ENCODE measurements at places on chromosomes 6 and 20.

GRCh38 chr20:10385850-10386544, 48.0 kb downstream of the MKKS start:
- no peak for DNase-seq

DNA sequence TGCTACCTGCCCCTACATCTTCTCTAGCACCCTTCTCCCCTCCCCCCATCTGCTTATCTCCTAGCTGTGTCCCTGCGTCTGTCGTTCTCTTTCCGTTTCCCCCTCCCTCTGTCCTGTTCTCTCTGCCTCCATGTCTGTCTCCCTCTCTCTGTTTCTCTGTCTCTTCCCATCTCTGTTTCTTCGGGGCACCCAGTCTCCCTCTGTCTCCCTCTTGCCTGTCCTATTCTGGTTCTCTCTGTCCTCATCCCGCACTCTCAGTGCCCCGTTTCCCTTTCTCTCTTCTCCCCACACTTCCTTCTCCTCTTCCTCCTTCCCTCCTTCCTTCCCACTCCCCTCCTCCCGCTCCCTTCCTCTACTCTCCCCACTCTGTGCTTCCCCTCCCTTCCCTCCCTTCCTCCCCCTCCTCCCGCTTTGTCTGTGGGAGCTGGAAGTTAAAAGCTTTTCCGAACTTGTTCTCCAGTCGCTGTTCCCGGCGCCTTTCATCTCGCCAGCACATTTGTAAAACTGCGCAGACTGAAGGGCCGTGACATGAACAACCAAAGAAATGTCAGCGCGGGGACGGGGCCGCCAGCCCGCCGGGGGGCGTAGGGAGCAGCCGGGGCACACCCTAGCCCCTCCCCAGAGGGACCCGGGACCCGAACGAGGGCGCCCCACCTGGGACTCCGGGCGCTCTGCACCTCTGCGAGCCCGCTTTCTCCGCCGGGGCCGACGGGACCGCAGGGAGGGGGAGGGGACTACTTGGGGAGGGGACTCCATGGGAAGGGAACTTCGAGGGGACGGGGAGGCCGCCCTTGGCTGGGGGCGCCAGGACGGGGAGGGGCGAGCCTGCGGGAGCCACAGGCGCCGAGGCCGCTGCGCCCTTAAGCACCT, 4.0 kb upstream of the CDH22 start:
- no peak for DNase-seq

- no peak for DNase-seq
Measured at GRCh38 chr6:28933069-28933468, 9.3 kb upstream of the TRIM27 start.

DNA sequence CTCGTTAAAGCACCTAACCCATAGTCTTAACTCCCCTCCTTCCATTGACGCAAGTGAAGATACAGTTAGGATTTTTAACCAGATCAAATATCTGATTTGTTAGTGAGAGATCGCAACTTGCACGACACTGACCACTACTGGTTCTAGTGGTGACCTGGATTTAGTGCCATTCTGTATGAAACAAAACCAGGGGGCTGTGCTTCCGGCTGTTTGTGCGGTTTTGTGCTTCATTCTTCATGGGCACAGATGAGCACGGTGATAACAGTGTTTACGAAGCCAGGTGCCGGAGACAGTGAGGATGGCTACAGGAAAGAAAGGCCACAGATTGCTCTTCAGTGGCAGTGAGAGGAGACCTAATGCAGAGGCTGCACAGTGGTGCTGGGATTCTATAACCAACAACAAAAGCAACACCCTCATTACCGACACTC, 75.5 kb downstream of the NOL4L start:
- peak; percentile 41 for DNase-seq

DNA sequence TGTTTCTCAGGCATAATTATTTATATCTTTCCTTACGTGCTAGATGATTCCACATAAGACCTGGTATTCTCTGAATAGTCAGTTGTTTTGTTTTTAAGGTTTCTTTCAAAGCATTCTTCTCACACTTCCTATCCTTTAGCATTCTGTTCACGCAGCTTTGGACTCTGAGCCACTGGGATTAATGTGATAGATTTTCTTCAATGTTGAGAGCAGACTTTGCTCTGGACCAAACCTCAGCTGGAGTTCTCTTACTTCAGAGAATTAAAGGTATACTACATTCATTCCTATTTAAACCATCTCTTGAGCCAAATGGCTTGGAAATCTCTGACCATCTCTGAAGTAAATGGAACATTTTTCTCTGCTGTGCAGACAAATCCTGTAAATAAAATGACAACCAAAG, 70.7 kb upstream of the TRAF3IP2 start:
- no peak for DNase-seq

- DNase-seq, result no peak
Measured at GRCh38 chr6:49415358-49415757, 47.7 kb downstream of the MMUT start.

GRCh38 chr6:111211411-111212030, 124.2 kb downstream of the SLC16A10 start:
- no peak for DNase-seq

DNA sequence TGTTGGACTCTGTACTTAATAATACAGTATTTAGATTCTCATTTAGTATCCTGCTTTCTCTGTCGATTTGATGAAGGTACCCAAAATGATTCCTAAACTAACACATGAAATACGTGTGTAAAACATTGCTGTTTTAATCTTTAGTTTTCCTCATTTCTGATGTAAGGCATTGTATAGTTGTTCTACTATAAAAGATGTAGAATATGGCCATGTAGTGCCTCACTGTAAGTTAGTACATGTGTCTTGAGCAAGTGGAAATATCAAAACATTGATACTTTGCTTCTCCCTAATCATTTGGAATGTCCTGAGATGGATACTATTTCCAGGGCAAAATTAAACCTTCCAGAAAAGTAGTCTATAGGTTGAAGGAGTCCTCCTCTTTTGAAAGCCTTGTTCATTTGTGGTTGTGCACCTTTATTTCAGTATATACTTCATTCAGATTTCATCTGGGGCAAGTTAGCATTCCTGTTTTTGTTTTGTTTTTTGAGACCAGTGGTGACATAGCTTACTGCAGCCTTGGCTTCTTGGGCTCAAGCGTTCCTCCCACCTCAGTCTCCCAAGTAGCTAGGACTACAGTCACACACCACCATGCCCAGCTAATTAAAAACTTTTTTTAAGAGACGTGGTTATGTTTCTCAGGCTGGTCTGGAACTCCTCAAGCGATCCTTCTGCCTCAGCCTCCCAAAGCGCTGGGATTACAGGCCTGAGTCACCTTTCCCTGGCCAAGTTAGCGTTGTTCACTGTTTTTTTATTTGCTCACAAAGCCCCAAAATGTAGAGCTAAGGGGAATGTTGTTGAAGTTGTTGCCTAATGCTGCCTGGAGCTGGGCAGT, 11.6 kb downstream of the SRSF3 start:
- DNase-seq, result peak; percentile 42

- DNase-seq, result peak; percentile 34
Measured at GRCh38 chr20:35326021-35326739, 34.0 kb upstream of the FAM83C start.

DNA sequence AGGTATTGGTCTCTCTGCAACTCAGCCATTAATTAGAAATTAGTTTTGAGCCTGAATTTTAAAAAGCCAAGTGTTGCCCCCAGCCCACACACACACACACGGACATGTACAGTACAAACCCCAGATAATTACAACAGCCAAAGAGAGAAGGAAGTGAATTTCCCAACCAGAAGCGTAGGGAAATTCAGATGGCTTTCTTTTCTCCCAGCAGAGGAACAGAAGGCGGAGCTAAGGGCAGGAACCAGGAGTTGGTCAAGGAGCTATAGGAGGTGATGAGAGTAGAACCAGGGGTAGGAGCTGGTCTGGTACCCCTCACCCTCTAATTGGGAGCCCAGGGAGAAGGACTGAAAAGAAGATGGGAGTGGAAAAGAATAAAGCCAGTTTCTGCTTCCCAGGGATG, 3.9 kb upstream of the ZBTB9 start:
- no peak for DNase-seq

DNA sequence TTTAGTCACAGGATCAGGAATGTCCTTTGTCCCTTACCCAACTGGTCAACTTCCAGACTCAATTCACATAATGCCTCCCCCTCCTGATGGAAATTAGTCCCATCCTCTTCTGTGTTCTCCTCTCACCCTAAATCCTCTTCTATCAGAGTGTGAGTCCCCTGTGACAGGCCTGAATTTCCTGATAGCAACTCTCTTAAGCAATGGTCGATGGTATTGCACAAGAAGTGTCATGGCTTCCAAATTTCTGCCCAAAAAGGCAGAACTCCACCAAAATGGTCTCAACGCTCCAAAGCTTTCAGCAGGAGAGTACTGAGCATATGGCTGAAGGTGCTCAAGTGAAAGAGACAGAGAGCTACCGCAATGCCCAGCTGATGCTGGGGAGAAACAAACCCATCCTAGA, 2.4 kb downstream of the PREP start:
- no peak for DNase-seq

GRCh38 chr6:50829898-50830444, 11.3 kb downstream of the TFAP2B start:
- no peak for DNase-seq

DNA sequence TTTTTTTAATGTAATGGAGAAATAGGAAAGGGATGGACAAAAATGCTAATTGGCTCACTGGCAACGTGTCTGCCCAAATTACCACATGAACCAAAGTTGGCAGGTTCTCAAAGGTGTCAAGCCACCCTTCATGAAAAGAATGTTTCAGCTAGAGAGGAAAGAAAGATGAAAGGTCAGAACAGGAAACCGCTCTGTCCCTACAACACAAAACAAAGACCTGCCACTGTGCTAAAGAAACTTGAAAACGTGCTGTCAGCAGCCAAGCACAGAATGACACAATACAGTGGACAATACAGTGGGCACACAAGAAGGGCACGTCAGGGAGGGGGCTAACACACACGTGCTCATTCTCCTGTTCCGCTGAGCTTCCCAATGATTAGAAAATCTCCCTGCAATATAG, 4.9 kb downstream of the PREP start:
- no peak for DNase-seq

- no peak for DNase-seq
Measured at GRCh38 chr6:168609026-168609685, 168.2 kb downstream of the SMOC2 start.

DNA sequence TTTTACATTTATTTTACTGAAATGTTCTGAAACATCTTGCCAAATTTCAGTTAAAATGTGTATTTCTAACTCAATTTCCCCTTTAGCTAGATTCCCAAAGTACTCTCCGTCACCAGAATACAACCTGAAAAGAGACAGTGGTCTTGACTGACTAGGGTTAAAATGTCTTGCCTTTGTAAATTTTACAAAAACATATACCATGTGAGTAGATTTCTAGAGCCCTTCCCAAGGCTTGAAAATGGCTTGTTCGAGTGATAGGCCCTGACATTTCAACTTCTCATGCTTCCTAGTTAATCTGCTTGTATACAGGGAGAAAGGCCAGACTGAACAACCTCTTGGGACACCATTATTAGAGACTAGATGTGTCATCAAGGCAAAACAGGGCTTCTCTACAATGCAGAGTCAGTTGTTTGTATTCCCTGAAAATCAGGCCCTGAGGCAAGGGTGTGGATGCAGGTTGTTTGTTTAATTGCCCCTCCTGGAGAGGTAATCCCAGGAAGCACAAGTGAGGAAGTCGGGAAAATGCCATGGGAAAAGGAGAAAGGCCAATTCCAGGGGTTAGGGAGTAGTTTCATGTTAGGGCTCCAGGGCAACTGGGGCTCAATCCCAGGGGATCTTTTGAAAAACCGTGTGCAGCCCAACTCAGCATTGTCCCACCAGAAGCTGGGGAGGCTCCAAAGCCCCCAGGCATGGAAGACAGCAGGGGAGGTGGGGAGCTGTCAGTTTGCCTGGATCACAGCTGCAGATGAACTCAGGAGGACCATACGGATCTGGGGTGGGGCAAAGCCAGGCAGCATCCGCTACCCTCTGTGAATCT, 11.6 kb upstream of the TFB1M start:
- no peak for DNase-seq

DNA sequence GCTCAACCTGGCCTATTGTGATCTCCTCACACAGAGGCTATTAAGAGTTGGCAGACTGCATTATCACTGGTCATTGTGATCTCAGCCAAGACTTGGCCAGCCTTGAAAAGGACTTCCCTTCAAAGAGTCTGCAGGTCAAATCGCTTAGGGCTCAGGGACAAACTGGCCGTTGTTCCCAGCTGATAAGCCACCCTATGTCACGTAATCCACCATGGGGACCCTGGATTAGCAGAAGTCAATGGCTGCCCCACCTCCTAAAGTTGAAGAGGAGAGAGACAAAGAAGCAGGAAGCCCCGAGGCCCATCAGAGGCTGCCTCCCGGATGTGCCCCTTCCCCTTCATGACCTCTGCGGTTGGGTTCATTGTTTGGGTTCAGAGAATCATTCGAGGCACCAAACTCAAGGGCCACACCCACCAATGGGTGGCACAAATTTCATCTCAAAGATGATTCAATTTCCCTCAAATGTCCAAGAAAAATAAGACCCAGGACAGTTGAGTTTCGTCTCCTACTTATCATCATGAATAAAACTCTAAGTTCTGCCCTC, 56.6 kb downstream of the BPIFB1 start:
- DNase-seq, result no peak

DNA sequence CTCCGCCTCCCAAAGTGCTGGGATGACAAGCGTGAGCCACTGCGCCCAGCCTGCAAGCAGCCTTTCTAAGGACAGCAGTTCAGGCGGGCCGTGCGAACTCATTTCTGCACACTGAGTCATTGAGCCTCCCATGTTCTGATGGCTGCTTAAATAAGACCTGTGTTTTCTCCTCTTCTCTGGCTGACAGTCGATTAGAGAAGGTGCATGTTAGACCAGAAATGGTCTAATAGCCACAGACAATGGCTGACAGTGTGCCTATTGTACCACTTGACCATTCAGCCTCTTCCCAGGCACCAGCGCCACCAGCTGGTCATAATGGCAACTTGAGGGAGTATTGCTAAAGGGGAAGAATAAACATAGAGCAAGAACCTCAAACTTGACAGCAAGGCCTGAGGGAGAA, 6.2 kb downstream of the CST11 start:
- DNase-seq, result peak; percentile 37

GRCh38 chr6:46010771-46011170, 4.9 kb downstream of the CLIC5 start:
- no peak for DNase-seq

GRCh38 chr6:116876635-116877611, at the start of gene RFX6:
RFX6 (plus strand) TSS chr6:116877242; CDS start chr6:116877276, 34 bp downstream.
- no peak for DNase-seq

- peak; percentile 63 for DNase-seq
Measured at GRCh38 chr6:144469144-144469575, 184.0 kb downstream of the UTRN start.

- DNase-seq, result no peak
Measured at GRCh38 chr6:148928811-148929210, 182.0 kb downstream of the UST start.

DNA sequence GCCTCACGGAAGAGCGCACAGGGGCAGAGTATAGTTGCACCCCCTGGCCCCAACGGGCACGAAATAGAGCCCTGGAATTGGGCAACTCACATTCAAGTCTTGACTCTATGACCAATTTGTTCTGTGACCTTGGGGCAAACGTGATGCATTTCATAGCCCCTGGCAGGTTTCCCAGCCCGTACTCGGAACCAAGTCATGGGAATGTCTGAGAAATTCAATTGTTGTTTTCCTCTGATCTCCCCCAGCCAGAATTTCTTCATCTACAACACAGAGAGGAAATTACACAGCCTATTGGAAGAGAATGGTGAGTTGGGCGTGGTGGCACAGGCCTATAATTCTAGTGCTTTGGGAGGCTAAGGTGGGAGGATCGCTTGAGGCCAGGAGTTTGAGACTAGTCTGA, 322.3 kb upstream of the SULF2 start:
- DNase-seq, result peak; percentile 63
